Cardiac fibroblast (primary cell): ENCODE measurements at places on chromosomes 12 and 14.

DNA sequence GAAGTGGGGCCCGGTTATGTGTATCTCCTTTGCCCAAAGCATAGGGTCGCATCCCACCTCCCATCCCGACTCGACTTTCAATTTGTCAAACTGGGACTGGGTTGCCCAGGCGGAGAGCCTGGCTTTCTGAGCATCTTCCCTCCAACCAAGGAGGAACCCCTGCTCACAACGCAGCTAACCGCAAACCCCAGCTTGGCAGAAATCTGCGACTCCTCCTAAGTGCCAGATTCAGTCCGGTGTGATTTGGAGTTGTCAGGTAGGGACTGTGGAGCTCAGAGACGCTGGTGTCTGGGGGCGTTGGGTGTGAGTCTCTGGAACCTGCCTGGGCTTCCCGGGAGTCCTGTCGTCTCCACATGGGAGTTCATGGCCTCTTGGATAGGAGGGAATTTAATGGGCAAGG, 1126.7 kb downstream of the AACS start:
- no peak for DNase-seq

DNA sequence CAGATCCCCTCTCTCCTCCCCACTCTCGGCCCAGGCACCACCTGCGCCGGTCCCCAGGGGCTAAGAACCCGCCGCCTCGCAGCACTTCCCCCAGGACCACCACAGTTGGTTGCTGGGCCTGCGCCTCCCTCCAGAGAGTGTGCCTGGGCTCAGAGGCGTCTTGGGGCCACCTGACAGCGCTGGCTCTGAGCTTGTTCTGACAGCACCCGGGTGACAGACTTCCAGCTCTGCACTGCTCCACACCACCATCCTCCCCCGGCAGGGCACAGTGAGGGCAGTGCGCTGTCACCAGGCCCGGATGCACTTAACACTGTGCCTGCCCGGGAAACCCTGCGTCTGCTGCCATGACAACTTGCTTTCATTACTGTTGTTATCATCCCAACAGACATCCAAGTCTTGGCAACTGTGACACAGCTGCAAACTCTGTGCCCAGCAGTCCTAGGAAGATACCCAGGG, 6.6 kb downstream of the BRF1 start:
- peak; percentile 70 for DNase-seq

GRCh38 chr12:124581307-124582107, 14.1 kb upstream of the NCOR2 start:
- DNase-seq: peak; percentile 63

- no peak for DNase-seq
These were observed 27.4 kb downstream of the NOS1 start for GRCh38 chr12:117334051-117334450.

GRCh38 chr14:68306265-68306933, 486.5 kb downstream of the ZFP36L1 start:
- no peak for DNase-seq

DNA sequence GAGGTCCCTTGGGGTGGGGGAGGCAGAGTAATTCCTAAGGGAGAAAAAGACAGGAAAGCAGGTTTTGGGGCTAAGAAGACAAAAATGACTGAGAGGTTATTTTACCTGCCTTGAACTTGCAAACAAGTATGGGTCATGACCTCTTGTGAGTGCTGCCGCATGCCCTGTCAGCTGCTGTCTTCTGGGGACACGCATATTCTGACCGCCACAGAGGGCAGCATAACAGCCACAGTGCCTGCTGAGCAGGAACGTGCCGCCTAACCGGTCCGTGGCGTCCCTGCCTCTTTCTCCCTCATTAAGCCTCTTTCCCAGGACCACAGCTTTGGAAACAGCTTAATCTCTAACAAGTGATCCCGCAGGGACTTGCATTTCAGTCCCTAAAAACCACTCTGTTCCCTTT, 51.3 kb upstream of the KCNA1 start:
- no peak for DNase-seq

GRCh38 chr14:75911883-75912282, 69.9 kb downstream of the TGFB3 start:
- DNase-seq: peak; percentile 69

- no peak for DNase-seq
These were observed 128.7 kb downstream of the KCNH5 start for GRCh38 chr14:62916551-62916950.

GRCh38 chr14:81523616-81524015, 10.0 kb downstream of the SEL1L start:
- no peak for DNase-seq

DNA sequence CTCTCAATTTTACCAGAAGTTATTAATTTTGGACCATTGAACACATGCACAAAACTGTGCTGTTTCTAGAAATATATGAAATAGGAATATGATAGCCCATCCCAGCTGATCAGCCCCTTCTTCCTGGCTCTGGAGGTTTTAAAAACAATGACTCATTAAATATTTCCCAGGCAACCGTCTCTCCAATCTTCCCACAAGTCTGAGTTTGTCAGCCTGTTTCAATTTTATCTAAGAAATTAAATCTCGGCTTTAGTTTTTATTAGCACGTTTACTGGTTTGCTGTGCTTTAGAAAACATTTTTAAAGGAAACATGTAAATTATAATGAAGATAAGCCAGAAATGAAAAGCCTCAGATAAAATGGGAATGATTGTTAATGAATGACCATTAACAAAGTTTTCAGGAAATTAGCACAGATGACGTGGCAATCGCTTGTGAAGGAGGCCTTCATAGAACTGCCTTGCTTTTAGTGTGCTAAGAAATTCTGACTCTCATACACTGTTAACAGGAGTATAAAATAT, 89.3 kb upstream of the RAP1B start:
- peak; percentile 83 for DNase-seq

DNA sequence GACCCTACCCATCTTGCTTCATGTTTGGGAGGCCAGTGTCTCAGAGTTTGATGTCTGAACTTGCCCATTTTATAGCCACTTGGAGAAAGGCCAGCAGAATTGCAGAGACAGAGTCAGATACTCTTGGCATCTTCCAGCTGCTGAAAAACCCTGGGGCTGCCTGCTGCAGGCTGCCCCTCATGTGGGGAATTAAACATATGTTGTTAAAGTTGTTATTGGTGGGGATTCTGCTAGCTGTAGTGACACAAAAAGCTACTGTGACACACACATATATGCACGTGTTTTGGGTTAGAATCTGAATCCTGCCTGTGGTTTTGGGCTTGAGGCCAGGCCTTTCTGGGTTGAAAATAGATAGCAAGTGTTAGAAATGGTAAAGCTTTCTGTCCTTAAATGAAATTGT, 1288.4 kb downstream of the AACS start:
- DNase-seq: peak; percentile 26

DNA sequence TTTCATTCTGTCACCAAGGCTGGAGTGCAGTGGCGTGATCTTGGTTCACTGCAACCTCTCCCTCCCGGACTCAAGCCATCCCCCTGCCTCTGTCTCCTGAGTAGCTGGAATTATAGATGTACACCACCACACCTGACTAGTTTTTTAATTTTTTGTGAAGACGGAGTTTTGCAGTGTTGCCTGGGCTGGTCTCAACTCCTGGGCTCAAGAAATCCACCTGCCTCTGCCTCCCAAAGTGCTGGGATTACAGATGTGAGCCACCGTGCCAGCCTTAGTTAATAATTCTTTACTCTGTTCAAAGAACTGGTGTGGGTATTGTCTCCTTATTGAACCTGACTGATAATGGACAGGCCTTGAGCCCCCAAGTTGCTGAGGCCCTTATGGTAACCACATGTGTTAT, 10.4 kb upstream of the KRT7 start:
- DNase-seq: no peak

DNA sequence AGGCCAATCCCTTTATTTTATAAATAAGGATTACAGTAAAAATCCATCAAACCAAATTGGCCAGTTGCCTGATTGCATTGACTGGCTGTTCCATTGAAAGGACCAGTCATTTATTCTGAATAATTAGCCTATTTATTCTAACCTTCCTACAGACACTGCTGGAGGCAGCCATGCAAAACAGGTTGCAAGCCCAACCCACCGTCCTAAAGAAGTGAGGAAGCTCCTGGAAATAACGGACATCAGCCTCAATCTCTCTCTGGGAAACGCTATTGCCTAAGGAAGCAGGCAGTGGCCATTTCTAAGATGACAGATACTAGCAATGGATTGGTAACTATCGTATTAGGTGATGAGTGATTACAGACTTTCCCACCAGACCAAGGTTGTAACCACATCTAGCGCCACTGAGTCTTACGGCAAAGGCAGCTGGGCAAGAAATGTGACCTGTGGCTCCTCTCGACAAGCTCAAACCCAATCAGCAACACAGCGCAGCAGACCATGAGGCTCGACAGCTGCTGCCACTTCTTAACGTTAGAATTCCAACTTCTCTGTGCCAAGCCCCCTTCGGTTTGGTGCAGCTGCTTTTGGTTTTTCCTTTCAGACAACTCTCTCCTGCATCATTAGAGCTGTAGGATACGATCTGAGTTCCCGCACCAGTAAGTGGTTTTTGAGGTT, 134.2 kb downstream of the KCNK10 start:
- peak; percentile 7 for DNase-seq

DNA sequence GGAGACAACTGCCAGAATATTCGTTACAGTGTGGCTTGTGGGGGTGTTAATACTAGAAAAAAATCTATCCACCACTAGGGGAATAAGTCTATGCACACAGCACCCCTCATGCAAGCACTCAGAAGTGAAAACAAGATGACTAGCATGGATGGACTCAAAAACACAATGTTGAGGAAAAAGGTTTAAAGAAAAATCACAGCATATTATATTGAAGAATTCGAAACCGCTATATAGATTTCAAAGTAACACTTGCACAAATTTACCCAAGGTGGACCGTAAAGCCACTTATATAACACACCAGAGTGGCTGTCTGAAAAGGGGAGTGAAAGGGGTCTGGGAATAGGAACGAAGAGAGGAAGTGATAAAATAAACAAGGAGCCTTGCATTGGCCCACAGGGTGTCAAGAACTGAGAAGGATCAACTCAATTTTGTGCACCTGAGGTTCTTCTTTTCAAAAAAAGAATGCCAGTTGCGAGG, 544 bp downstream of the ABCD4 start:
- DNase-seq: peak; percentile 68

GRCh38 chr14:92677087-92677668, 71.2 kb downstream of the LGMN start:
- no peak for DNase-seq

GRCh38 chr14:89125216-89125615, 291.8 kb downstream of the FOXN3 start:
- peak; percentile 32 for DNase-seq

- no peak for DNase-seq
These were observed 173.9 kb downstream of the GXYLT1 start for GRCh38 chr12:41970744-41971143.
